ENCODE measurements at places on chromosomes 12 and 14.

- DNase-seq = peak; percentile 18
Observed at GRCh38 chr12:109053382-109054123, 1.2 kb downstream of the USP30 start.

- peak; percentile 73 for DNase-seq
Observed at GRCh38 chr12:18595412-18595811, 142.4 kb downstream of the PLCZ1 start.

GRCh38 chr12:3921526-3921925, 48.3 kb upstream of the PARP11 start:
- DNase-seq = no peak

DNA sequence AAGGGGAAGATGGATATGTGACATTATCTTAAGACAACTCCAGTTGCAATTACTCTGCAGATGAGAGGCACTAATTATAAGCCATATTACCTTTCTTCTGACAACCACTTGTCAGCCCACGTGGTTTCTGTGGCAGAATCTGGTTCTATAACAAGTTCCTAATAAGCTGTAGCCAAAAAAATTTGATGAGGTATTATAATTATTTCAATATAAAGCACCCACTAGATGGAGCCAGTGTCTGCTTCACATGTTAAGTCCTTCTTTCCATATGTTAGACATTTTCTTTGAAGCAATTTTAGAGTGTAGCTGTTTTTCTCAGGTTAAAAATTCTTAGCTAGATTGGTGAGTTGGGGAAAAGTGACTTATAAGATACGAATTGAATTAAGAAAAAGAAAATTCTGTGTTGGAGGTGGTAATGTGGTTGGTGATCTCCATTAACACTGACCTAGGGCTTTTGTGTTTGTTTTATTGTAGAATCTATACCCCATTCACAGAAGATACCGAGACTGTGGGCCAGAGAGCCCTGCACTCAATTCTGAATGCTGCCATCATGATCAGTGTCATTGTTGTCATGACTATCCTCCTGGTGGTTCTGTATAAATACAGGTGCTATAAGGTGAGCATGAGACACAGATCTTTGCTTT, 36.9 kb downstream of the PSEN1 start:
- peak; percentile 54 for DNase-seq

DNA sequence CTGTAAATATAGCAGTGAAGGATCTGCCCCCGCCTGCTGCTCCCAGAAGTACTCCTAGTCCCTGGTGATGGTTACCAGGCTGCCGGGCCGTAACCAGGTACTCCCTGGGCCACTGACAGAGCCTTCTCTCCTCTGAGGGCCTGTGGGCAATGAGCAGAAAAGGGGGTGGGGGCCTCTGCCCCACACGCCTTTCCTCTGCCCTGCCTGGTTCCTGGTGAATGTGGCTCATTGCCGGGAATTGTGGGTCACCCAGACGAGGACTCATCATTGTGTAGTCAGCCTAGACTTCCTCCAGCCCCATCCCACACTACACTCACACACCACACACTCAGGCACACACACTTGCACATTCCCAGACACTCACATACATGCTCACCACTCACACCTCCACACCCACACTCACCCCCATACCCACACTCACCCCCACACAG, 35.7 kb upstream of the ACTN1 start:
- DNase-seq = no peak

GRCh38 chr14:31170411-31170810, 37.2 kb downstream of the HECTD1 start:
- peak; percentile 22 for DNase-seq

DNA sequence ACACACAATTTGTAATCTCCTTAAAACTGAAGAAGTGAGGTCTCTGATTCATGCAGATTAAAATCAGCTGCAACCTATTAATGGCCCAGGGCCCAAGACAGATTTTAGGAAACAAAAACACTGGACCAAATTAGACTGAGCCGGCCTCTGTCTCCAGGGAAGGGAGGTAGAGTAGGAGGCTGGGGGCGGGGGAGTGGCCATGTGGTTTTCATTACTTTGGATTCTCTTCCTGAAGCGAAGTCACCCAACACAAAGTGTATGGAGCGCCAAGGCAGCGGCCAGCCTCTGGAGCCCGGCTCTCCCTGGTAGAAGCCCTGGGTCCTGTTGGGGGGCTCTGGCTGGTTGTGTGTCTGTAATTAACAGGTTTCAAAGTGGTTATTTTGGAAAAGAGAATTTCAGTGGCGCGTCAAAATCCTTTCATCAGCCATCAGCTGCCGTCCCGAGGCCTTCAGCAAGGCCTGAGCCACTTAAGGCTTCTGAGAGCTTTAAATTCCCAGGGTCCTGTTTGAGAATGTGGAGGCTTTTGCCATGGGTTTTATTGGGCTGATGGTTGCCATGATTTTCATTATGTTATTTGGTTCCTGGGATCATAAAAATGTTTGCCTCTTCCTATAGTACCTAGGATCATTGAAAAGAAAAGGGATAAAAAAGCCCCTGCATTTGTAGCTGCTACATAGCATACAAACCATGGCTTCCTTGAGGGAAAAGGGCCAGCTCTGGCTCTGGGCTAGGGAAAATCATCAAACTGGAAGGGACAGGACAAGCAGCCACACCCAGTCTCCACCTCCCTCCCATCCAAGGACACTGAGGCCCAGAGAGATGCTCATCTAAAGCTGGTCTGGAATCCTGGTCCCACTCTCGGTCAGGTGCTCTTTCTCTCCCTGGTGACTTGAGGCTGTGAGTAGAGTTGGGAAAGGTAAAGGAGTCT, 282.4 kb downstream of the ZFP36L1 start:
- peak; percentile 61 for DNase-seq

- no peak for DNase-seq
Observed at GRCh38 chr14:22561661-22562579, 27.1 kb downstream of the DAD1 start.

DNA sequence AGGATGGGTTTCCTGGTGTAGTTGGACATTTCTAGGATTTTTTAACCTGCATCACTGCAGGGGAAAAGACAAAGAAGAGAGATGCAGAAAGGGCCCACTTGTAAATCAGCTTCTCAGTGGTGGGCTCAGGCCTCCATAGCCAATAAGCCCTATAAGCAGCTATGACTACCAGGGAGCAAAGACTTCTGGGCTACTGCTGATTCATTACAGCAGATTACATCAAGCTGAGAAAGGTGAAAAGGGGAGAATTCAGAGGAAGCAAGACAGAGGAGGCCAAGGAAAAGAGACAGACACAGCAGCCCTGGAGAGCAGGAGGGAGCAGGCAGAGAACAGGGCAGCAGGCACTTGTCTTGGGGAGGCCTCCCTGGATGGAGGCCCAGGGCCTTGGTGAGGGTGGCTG, 95.2 kb downstream of the KCNA5 start:
- peak; percentile 58 for DNase-seq

Measured in EL (cell line).